ENCODE measurements at places on chromosomes 12 and 14. TPM values are rescaled to one million over a fixed set of nuclear protein-coding genes. Genes with fewer than 3 reads are reported as not detected.

GRCh38 chr14:98544174-98544573, 727.8 kb downstream of the BCL11B start:
- no peak for DNase-seq
- peaks cover 3% of the 10 kb centered on the region for H3K27me3 ChIP-seq
- H3K36me3 ChIP-seq = no peaks in the 10 kb centered on the region
- no peak overlapping the region for H3K4me3 ChIP-seq
- H3K4me1 ChIP-seq = peaks cover 12% of the 10 kb centered on the region

DNA sequence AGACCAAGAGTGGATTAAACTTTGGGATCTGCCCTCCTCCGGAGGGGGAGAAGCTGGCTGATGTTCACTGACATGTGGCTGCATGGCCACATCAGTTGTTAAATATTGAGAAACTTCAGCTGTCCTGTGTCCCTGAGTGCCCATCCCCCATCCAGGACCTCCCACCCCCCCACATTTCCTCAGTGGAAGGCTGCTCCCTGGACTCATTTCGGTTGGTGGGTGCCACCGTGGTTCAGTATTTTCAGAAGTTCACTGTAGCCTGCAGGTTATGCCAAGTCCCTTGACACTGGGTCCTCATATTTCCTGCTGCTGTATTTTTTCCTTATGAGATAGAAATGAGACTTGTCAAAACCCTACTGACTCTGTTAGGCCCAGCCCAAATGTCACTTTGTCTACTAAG, 302.4 kb downstream of the CACNA1C start:
- H3K36me3 ChIP-seq = no peaks in the 10 kb centered on the region
- no peak overlapping the region for H3K27ac ChIP-seq
- H3K4me1 ChIP-seq = peaks cover 42% of the 10 kb centered on the region
- DNase-seq = no peak
- H3K27me3 ChIP-seq = peaks cover 14% of the 10 kb centered on the region

The TMTC3 gene
- total RNA-seq = 7.1 TPM

The RERG gene
- total RNA-seq = not detected

The POTEG gene
- not detected for total RNA-seq

The IL26 gene
- total RNA-seq = 8.1 TPM

Measured in activated T-helper 1 cell treated with anti-CD3 and anti-CD28 coated beads, Interleukin-12 subunit alpha, Interleukin-12 subunit beta, Interleukin-2, Interleukin-4 antibody, amounts not matched to agents 30 ng/mL and 10 ng/mL and 1 ng/mL, durations not matched to agents 14 hours and 24 hours and 36 hours (primary cell).